ENCODE measurements at places on chromosomes 7 and 10. TPM values are rescaled to one million over a fixed set of nuclear protein-coding genes. Genes with fewer than 3 reads are reported as not detected.

- peak; percentile 79 for DNase-seq
These were observed 28.0 kb downstream of the GRK5 start for GRCh38 chr10:119235356-119235755.

DNA sequence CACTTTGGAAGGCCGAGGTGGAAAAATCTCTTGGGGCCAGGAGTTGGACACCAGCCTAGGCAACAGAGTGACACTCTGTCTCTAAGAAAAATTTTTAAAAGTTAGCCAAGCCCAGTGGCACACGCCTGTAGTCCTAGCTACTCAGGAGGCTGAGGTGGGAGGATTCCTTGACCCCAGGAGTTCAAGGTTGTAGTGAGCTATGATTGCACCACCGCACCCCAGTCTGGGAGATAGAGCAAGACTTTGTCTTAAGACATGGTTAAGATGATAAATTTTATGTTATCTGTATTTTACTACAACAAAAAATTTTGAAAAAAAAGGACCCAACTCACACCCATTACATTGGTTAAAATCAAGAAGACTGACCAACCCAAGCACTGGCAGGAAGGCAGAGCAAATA is 44.4 kb upstream of the SMARCD3 start:
- no peak for DNase-seq

- no peak for DNase-seq
These were observed 91.9 kb downstream of the ZNF783 start for GRCh38 chr7:149353739-149354504.

DNA sequence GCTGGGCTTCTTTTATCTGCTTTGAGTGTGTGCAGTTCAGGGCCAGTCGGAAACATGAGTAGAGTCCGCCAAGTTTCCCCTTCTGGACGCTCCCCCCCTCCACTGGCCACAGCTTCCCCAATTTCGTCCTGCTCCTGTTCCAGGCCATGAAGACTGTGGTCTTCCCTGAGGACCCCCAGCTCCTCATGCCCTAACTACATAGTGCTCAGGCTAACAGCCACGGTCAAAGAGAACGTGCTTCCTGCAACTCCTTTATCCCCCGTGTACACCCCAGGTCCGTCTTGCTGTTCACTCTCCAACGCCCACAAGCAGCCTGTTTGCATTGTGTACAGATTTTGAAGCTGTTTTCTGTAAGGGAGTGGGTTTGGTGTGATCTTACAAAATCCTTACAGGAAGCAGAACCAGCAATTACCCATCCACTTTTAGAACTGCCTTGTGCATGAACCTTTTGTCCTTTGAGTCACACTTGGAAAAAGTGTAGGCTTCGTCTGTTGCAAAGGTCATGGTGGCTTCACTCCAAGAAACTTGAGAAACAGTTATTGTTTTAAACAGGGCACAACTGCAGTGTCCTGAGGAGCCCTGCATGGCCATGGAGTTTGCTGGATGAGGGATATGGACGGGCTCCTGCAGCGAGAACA is 77.0 kb upstream of the FAM20C start:
- DNase-seq: no peak

DNA sequence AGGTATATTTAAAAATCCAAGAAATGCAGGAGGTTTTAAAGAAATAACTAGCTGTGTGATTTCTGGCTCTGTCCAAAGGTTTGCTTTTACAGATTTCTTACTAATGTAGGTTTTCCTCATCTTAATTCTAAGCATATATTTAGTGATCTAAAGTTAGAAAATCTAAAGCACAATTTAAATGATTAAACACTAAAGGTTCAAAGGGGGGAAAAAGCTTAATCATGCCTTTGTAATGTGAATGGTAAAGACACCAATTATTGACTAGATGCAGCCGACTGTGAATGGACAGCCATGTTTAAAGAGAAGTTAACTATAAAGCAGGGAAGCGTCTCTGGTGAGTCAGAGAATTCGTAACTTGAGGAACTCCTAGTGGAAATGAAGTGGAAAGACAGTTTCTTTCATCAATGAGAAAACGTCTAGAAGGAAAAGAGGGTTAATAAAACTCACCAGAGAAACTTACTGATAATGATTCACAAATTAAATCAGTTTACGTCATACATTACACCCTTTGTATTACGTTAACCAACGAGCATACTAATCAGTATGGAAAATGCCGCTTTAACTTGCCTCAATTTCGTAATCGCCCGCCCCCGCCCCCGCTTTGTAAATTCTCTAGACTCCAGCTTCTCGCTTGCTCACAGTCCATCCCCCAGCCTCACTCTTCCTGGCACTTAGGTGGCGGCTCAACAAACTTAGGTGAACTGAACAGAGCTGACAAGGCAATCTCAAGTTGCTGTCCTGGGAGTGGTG is 1.1 kb upstream of the HBP1 start:
- peak; percentile 74 for DNase-seq

DNA sequence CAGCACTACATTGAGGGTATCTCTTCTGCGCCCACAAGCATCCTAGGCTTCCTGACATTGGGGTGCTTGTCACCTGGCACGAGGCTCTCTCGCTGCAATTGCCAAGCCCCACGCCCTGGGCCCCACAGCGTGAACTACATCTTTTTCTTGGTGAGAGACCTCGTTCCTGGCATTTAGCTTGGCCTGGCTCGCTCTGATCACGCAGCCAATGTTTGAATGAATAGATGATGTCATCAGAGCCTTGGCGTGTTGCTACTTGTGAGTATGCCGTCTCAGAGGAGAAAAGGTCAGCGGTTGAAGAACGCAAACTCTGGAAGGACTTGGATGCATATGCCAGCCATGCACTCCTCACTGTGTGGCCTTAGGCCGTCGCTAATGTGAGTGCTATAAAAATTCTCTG is 150.2 kb upstream of the AUTS2 start:
- no peak for DNase-seq

DNA sequence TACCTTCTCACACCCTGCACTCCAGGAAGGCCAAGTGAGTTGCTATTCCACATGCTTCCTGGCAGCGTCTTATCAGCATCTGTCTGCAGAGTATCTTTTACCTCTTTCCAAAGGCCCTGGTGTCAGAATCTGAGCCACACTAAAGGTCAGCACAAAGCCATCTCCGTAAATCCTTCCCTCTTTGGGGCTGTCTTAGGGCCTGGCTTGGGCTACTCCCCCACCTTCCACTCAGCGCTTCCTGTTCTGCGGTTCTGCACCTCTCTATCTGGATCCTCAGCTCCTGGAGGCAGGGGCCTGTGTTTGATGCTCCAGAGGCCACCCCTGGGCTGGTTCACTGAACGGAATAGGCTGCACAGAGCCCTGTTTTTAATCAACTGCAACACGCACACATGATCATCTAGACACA is 334.8 kb upstream of the GALNT17 start:
- DNase-seq: no peak

DNA sequence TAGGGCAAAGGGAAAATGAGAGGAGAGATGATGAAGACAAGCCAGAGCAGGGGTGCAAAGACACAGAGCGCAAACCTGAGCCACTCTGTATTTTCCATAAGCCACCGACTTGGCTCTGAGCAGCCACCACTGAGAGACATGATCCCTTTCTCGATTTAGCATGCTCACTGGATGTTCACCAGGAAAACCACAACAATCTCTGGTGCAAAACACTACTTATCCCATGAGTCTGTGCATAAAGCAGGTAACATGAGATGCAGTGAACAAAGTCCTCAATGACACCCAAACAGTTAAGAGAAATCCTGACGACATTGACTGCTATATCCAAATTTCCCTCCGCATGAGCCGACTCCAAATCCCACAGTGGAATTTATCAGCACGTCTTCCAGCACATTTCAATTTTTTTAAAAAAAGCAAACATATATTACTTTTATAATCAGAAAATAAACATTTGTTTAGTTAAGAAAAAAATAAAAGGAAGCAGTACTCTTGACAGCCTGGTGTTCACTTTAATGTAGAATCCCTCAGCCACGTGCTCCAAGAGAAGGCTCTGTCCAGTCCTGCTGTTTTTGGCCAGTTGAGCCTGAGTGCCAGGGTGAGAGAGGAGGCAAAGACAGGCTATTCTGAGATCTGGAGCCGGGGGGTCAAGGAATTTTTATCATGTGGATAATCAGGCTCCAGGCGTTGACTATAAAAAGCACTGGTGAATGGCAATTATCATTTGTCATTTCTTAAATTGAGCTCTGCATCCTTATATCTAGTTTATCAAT is 238.4 kb downstream of the KCNMA1 start:
- no peak for DNase-seq

- DNase-seq: no peak
These were observed 25.8 kb downstream of the NHLRC2 start for GRCh38 chr10:113880236-113880635.

GRCh38 chr7:30583181-30583580 is 11.5 kb upstream of the GARS1 start:
- peak; percentile 61 for DNase-seq

- DNase-seq: no peak
These were observed 27.3 kb downstream of the STN1 start for GRCh38 chr10:103890688-103891087.

DNA sequence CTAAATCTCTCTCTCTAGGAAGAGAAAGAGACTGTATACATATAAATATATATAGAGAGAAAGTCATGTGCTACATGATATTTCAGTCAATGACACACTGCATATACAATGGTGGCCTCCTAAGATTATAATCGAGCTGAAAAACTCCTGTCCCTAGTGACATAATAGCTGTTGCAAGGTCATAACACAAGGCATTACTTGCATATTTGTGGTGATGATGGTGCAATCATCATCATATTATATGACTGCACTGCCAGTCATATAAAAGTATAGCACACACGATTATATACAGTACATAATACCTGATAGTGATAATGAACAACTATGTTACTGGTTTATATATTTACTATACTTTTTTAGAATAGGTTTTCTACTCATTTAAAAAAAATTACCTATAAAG is 316.7 kb downstream of the FGFR2 start:
- no peak for DNase-seq

DNA sequence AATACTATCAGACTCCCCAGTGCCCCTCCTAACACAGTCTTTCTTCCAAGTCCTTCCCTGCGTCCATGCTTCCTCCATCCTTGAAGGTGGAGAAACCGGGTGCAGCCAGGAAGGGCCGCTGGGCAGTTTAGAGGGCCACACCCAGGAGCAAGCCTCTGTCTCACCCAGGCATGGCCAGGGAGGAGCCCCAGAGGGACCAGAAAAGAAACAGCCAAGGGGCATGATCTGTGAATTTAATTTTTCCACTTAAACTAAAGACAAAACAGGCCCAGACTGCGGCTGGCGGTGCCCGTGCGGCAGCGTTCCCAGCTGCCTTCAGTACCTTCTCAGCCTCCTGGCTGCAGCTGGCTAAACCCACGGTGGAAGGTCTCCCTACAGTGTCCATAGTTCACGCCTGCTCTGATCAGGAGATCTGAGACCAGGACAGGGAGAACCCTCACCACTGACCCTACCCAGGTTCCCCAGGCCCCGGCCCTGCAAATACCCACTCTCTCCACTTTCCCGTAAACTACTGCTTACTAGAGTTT is 12.9 kb downstream of the UNCX start:
- no peak for DNase-seq

DNA sequence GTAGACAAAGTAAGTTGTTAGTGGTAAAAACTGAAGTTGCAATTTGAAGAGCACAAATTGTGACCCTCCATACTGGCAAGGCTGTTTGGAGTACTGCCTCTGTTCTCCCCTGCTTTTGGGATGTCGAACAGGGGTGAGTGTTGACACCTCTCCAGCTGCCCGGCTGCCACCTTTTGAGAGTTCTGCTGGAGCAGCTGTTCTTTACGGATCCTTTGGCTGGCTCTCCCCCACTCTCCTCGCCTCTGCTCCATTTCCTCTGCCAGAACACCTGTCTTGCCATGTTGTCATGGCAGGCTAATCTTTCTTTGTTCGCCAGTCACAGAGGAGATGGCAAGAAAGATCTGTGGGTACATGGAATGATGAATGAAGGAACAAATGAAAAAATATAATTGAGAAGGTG is 34.9 kb downstream of the INSYN2A start:
- DNase-seq: no peak

- no peak for DNase-seq
These were observed 8.8 kb upstream of the TRPV6 start for GRCh38 chr7:142894112-142894984.

DNA sequence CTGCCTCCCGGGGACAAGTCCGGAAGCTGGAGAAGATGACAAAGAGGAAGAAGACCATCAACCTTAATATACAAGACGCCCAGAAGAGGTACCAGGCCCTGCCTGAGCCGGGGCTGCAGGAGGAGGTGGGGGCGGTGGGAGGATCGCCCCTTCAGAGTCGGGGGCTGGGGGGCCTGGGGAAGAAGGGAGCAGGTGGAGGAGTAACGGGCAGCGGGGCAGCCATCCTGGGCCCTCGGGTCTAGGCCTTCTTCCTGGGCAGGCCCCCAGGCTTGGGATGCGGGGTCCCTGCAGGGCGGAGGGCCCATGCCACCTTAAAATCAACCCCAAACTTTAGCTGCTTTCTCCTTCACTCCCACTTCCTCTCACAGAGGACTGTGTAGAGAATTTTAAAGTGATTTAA is 523 bp downstream of the ANKRD30A start:
- no peak for DNase-seq

DNA sequence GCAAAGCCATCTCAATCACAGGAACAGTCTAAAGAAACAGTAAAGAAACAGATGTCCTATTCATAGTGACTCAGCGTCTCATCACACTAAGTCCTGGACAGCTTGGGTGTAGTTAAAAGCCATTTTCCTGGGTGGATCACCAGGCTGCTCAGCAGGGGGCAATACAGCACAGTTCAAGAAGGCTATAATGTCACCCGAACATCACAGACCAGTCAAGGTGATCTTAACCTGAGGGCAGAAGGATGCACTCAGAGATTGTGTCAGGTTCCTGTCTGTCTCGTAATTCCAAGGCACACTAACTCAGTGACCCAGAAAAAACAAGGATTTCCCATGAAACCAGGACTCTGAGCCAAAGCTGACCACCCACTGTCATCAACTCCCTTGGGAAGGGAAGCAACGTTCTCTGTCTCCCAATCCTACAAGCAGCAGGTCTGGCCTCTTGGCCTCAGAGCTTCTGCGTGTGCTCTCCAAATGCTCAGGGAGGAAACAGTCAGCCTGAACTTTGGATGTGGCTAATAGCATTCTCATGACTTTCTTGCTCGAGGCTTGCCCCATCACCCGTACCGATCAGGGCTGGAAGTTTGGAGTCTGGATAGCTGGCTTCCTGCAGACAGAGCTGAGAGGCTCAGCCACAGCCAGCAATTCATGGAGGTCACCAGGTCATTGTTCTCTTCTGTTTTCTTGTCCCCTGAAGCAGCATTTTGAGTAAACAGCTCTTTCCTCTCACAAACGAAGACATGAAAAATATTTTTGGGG is 90.4 kb upstream of the FAM171A1 start:
- no peak for DNase-seq

DNA sequence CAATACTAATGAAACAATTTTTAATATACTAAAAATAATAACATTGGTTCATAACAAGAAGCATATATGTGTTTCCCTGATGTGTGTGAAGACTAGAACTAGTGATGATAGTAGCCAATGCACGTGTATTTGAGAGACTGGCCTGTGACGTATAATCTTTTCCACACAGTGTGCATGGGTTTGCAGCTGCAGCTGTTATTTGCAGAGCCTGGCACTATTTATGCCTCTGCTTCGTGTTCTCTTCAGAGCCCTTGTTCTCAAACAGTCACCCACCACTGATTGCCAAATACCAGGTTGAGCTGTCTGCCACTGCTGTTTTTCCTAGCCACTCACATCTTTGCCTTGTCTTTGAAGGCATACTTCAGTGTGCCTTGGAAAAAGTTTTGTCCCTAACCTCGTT is 531.7 kb downstream of the ETV1 start:
- peak; percentile 10 for DNase-seq

PNLIPRP2 gene
- not detected for total RNA-seq

OR2A12 gene
- total RNA-seq: not detected

TAC1 gene
- total RNA-seq: 1.2 TPM

MYL10 gene
- not detected for total RNA-seq

PRKG1 gene
- total RNA-seq: 72.3 TPM

SPDYE2 gene
- not detected for total RNA-seq

CHAT gene
- not detected for total RNA-seq

HYAL4 gene
- not detected for total RNA-seq

Data from thyroid gland (tissue), 4 donors.